ENCODE measurements at places on chromosomes 1 and 21. TPM values are rescaled to one million over a fixed set of nuclear protein-coding genes. Genes with fewer than 3 reads are reported as not detected.

- no peak overlapping the region for H3K27ac ChIP-seq
- H3K4me3 ChIP-seq = no peak overlapping the region
- H3K36me3 ChIP-seq = no peaks in the 10 kb centered on the region
- H3K4me1 ChIP-seq = no peaks in the 10 kb centered on the region
- no peak for DNase-seq
Observed at GRCh38 chr1:174114788-174115448, 44.4 kb upstream of the RABGAP1L start.

Gene RPE65
- not detected for total RNA-seq

Gene CLCA4
- 10.3 TPM for total RNA-seq

DNA sequence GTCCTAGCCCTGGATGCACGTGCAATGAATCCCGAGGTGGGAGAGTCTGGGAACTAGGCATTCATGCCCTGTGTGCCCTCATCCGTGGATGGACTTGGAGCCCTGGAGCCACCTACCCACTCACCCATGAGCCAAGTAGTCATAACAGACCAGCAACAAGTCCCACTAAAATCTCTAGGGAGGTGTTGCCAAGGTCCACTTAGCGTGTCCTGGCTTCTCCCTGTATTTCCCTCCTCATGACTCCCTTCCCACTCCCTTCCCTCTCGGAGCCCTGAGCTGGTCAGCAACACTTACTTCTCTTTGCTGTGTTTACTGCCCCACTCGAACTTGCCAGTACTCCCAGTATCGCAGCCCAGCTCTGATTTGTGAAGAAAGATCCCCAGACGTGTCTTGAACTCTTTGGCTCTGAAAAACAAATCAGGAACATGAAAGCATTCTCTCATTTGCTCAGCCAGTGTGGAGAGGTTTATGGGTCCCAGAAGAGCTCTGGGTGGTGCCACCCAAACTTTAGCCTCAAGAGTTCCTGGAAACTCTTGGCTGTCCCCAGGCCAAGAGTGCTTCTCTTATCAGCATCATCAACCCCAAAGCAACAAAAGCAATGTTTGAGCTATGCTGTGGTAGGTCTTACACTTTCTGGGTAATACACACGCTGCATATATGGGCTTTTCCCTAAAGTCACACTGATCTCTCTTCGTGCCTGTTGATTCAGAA is 1.1 kb downstream of the RGS16 start:
- no peaks in the 10 kb centered on the region for H3K27me3 ChIP-seq
- no peaks in the 10 kb centered on the region for H3K36me3 ChIP-seq
- no peak for DNase-seq
- peak overlapping the region; percentile 57 for H3K27ac ChIP-seq

DNA sequence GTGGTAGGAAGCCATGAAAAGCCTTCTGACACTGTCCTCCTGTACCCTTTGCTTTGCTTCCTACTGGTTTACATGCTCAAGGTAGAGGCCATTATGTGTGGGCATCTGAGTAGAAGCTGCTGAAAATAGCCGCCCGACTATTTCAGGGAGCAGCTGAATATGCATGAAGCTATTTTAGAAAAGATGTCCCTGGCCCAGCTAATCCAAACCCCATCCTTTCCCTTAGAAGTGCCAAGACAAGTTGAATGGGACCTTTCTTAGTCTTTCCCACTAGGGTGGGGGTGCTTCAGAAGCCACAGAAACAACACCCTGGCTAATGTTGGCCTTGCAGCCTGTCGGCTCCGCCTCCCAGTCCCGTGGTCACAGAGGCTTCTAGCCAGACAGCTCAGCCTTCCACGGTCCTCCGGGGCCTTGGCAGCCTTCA is 205.1 kb upstream of the EDN2 start:
- H3K27me3 ChIP-seq = no peaks in the 10 kb centered on the region
- no peaks in the 10 kb centered on the region for H3K36me3 ChIP-seq
- no peak for DNase-seq

DNA sequence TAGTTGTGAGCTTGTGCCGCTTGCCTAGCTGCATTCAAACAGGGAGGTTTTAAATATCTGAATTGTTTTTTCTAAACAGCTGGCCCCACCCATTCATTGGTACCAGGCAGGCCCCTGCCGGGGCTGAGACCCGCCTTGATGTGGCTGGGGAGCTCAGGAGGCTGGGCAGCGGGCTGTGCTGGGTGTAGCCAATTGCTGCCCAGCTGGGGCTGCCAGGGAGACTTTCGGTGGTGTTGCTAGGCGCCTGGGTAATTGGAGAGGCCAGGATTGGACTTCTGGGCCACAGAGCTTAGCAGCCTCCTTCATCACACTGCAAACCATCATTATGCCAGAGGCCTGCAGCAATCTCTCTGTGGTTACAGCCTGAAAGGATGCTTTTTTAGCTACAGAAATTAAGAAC is 12.2 kb downstream of the RHBDL2 start:
- no peak overlapping the region for H3K27ac ChIP-seq
- no peak overlapping the region for H3K4me3 ChIP-seq
- no peaks in the 10 kb centered on the region for H3K27me3 ChIP-seq
- no peak for DNase-seq
- no peaks in the 10 kb centered on the region for H3K4me1 ChIP-seq

DNA sequence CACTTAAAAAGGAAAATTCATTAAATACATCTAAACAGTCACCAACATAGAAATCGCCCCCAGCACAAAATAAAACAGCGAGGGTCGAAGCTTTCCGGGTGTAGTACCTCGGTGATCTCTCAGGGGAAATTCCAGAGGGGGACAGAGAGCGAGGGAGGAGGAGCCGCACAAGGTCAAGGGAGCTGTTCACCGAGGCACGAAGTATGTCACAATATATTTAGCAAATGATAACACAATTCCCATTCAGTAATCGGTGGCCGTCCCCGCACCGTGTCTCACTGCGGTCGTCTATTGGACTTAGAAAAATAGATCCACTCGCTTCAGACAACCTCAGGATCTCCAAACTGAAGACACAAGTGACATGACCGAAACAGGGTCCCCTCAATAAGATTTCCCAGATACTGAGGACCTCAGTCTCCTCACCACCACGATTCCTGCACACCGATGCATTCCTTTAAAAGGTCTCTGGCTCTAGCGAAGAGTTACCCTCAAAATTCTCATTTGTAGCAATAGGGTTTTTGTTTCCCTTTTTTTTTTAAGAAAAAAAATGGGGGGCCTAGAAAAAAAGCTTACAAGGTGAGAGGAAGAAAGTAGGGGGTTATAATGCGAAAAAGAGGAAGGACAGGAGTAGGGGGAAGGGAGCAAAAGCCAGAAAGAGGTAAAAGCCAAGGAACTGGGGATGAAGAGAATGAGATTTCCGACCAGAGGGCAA is 1.1 kb downstream of the LPGAT1 start:
- no peaks in the 10 kb centered on the region for H3K36me3 ChIP-seq
- no peaks in the 10 kb centered on the region for H3K4me1 ChIP-seq
- peak overlapping the region; percentile 92 for H3K27ac ChIP-seq
- peak; percentile 74 for DNase-seq
- peak overlapping the region; percentile 87 for H3K4me3 ChIP-seq
